ENCODE measurements at places on chromosomes 3 and 15. TPM values are rescaled to one million over a fixed set of nuclear protein-coding genes. Genes with fewer than 3 reads are reported as not detected.

GRCh38 chr15:61079529-61079928 is 149.6 kb downstream of the RORA start:
- DNase-seq = no peak

GRCh38 chr3:164468055-164468454 is 610.2 kb downstream of the SI start:
- no peak for DNase-seq

- no peak for DNase-seq
These were observed 21.1 kb upstream of the CORO2B start for GRCh38 chr15:68557469-68558317.

DNA sequence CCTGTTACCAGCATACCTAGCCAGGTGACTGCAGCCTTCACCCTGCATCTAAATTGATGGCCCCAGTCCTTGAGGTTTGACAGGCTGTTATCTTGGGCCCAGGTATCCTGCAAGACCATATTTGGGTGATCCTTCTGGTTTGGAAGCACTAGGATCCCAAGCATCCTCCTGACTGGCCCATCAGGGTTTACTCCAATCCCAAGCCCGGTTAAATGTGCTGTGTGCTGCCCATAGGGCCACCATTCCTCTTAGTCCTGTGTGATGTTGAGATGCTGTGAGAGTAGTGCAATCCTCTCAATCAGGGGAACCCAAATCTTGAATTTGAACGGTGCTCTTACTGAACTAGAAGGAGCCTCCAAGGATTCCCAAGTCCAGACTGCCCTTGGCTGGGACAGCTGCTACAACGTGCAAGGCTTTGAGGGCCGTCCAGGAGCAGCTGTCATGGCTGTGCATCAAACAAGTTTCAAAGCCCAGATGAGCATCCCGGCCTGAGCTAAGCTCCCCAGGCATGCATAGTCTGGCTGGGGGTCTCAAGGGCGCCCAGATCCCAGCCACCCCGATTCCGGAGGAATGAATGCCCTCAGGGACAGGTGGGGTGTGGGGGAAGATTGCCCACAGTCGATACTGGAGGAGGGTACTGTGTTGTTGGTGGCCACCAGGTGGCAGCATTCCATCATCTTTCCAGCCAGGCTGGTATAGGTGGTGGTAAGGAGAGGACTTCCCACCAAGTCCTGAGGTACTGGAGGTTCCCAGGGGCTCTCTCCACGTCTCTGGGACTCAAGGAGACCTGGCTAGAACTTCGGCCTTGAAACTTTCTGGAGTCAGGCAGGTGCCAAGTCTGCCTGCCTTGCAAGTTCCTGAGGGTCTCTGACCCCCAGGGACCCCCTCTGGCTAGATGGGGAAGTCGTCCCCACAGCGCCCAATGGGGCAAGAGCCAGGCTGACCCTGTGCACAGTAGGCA is 32.6 kb downstream of the RBM5 start:
- DNase-seq = peak; percentile 78

GRCh38 chr3:157793745-157794144 is 290.5 kb upstream of the VEPH1 start:
- DNase-seq = peak; percentile 34

GRCh38 chr3:78604341-78604740 is 1163.5 kb downstream of the ROBO1 start:
- DNase-seq = no peak

The MRPL47 gene
- 44.4 TPM for total RNA-seq
